A549 (cell line): ENCODE measurements at places on chromosomes 13 and 19.

GRCh38 chr19:32061315-32061714, 284.1 kb upstream of the ZNF507 start:
- no peak for DNase-seq

- DNase-seq = no peak
Observed at GRCh38 chr19:4367781-4368127, 24.4 kb downstream of the MPND start.

GRCh38 chr13:91146601-91147000, 200.9 kb upstream of the MIR17HG start:
- no peak for DNase-seq

- DNase-seq = no peak
Observed at GRCh38 chr19:45564131-45564780, 20.3 kb downstream of the OPA3 start.

DNA sequence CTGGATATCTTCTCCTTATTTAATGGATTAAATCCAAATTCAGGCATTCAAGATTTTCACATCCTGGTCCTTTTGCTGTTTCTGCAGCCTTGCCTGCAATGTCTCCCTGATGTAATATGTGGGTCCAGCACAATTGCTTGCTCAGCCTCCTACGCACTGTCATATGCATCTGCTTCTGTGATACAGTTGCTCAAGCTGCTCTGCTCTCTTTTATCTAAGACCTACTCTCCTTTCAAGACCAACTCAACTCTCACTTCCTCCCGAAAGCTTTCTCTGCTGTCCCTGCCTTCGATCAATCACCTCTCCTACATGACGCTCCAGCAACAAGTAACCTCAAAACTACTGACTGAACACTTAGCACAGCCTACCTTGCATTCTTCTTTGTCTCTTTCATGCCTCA, 138.2 kb downstream of the DCLK1 start:
- DNase-seq = no peak

DNA sequence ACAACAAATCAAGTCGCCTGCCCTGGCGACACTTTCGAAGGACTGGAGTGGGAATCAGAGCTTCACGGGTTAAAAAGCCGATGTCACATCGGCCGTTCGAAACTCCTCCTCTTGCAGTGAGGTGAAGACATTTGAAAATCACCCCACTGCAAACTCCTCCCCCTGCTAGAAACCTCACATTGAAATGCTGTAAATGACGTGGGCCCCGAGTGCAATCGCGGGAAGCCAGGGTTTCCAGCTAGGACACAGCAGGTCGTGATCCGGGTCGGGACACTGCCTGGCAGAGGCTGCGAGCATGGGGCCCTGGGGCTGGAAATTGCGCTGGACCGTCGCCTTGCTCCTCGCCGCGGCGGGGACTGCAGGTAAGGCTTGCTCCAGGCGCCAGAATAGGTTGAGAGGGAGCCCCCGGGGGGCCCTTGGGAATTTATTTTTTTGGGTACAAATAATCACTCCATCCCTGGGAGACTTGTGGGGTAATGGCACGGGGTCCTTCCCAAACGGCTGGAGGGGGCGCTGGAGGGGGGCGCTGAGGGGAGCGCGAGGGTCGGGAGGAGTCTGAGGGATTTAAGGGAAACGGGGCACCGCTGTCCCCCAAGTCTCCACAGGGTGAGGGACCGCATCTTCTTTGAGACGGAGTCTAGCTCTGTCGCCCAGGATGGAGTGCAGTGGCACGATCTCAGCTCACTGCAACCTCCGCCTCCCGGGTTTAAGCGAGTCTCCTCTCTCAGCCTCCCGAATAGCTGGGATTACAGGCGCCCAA, at the start of gene LDLR:
Gene LDLR (plus strand): TSS at position 210 of the 760 bp plus-strand sequence. CDS start 86 bp downstream, at position 296.
- DNase-seq = peak; percentile 77
